LHCN-M2 (cell line): ENCODE measurements at places on chromosomes 4 and X. TPM values are rescaled to one million over a fixed set of nuclear protein-coding genes. Genes with fewer than 3 reads are reported as not detected.

GRCh38 chr4:158010361-158010760 lies 162.5 kb downstream of the GASK1B start:
- DNase-seq = no peak

- no peak for DNase-seq
Observed at GRCh38 chrX:154138857-154139256, 5.2 kb upstream of the OPN1LW start.

GRCh38 chrX:39322496-39322895 lies 521.2 kb downstream of the MID1IP1 start:
- DNase-seq = no peak

- no peak for DNase-seq
Observed at GRCh38 chr4:124964251-124964650, 251.7 kb upstream of the ANKRD50 start.

SPANXA1 gene
- total RNA-seq = not detected in 2 replicates
